NCI-H2081 treated with DMSO at 0.1 percent for 48 hours (cell line): ENCODE measurements at places on chromosomes 16 and 17.

GRCh38 chr17:38715216-38715943 lies 10.3 kb downstream of the MLLT6 start:
- no peak for DNase-seq

DNA sequence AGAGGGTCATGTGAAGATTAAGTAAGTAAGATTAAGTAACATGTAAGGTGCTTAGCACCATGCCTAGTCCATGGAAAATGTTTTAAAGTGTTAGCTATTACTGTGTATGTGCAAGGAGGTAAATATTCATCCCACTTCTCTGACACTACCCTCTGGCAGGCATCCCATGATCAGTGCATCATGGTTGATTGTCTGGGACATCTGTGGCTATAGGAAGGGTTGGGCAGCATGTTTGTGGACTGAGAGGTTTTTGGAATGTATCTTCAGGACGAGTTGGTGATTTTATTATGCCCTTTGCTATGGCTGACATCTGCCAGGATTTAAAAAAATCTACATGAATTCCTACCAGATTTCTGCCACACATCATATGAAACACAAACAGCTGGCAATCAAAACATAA lies 6.5 kb upstream of the TAOK1 start:
- DNase-seq: no peak

DNA sequence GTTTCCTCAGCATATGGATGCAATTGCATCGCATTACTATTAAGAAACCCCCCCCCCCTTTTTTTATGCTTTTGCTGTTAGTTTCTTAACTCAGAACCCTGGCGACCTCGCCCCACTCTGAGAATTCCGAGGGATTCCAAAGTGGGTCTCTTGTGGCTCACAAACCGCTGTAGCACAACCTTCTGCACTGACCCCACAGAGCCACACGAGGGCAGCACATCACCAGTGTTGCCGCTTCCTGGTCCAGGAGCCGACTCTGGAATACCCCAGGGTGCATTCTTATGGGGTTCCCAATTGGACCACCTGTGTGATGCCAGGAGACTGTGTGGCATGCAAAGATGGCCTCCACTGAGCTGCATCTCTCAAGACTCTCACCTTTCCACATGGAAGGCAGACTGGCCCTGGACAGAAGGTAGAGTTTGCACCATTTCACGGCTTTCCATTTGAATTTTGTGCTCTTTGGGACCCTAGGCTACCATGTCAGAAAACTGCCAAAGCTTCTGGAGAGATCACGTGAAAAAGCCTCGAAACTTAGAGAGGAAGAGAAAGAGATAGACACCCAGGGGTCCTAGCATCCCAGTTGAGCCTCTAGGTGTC lies 432.7 kb upstream of the ASIC2 start:
- DNase-seq: no peak

DNA sequence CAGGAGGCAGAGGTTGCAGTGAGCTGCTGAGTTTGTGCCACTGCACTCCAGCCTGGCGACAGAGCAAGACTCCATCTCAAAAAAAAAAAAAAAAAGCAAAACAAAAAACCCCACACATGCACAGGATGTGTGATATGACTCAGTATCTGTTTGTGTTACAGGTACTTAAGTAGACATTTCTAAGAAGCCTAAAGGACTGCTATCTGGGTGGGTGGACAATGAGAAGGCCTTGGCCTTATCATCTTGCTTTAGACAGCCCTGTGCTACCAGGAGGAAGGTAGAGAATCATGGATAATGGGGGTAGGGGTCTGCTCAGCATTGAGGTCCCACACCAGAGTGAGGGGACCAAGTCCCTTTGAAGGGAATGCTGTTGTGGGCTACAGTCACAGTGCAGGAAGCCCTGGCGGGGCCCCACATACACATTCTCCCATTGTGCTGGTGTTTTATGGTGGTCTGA lies 26.7 kb downstream of the PLD6 start:
- no peak for DNase-seq

DNA sequence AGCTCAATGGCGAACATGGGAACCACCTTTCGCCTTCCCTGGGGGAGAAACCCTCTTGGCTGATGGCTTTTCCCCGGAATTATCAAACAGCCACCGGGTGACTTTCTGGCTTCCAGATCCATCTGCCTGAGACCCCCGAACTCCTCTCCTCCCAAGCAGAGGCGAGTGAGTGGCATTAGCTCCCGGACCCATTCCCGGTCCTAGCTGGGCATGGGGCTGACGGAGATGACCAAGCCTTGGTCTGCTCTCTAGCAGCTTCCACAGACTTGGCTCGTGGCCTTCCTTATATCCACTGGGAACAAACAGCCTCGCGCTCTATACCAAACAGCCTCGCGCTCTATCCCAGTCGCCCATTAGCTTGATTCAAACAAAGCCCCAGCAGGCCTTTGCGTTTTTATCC lies 62.4 kb downstream of the CCDC182 start:
- DNase-seq: no peak

- DNase-seq: no peak
Observed at GRCh38 chr17:56913353-56913866, 439 bp downstream of the TRIM25 start.

GRCh38 chr17:55284001-55284884 lies 19.5 kb downstream of the HLF start:
- no peak for DNase-seq

DNA sequence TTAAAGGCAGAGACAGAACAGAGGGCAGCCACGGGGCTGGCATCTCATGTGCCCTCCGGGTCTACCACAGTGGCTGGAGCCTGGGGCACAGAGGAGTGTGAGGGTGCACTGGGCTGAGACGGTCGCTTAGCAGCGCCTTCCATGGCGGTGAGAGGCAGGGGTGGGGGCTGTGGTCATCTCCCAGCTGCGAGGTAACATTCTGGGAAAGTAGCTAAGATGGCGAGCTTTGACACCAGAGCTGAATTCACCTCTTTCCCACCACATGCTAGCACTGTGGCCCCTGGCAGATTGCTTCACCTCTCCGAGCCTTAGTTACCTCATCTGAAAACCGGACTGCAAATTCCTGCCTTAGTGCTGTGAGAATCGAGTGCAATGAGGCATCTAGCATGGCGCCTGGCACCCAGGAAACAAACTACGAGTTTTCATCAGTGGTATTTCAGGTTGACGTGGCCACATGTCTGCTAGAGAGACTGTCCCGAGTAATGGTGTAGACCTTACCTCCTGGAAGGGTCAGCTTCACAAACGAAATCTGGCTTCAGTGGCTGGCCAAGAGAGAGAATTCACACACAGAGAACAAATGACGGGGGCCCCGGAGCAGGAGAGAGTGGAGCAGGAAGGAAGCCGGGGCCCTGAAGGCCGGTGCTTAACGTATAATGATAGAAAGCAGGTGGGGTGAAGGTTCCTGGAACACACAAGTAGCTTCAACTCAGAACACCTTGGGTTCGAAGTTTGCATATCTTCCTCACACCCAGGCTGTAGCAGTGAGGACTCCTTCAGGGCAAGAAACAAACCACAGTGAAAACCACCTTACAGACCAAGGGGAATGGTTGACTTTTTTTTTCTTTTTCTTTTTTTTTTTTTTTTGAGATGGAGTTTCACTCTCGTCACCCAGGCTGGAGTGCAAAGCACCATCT lies 63.9 kb upstream of the RPH3AL start:
- DNase-seq: no peak

DNA sequence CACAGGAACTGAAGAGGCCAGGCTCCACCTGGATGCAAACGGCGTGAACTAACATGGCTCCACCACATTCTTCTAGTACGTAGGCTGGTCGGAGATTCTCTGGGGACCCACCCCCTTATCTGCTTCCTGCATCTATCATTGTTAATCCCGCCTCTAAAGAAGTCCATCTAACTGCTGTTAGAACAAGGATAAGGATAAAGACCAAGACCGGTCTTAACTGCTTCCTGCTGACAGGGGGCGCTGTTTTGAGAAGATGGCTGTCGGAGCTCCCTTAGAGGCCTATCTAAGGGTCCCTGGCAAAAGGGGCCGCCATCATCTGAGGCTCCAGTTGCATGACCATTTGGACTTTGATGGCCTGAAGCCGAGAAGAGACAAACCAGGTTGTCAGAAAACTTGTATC lies 25.8 kb upstream of the TNFSF12 start:
- no peak for DNase-seq

GRCh38 chr16:88886420-88886844 lies 20.0 kb upstream of the PABPN1L start:
- DNase-seq: no peak

DNA sequence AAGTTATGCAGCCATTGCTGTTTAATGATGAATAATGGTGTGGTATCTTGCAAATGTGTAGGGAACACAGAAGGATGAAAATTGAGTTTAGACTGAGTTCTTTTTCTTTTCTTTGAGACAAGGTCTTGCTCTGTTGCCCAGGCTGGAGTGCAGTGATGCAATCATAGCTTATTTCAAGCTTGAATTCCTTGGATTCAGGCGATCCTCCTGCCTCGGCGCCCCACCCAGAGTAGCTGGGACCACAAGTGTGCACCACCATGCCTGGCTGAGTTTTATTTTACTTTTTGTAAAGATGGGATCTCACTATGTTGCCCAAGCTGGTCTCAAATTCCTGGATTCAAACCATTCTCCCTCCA lies 74.6 kb upstream of the TBC1D3K start:
- DNase-seq: no peak

DNA sequence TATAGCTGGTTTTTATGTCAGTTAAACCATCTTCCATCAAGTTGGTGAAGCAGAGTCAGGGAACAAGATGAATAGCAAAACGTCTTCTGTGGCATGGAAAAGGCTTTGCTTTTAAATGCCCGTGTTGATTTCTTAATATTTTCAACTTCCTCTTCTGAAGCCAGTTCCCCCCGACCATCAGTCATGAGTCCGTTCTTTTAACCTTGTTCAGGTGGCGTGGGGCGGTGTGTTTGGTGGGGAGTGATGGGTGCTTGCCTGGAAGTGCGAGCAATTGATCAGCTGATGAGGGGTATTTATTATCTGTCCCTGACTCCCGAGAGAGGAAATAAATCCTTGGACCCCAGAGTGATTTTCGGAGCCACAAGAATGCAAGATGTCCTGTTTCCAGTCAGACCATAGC lies 147.1 kb downstream of the WWOX start:
- DNase-seq: no peak

- no peak for DNase-seq
Observed at GRCh38 chr16:12544477-12545296, 259.0 kb downstream of the CPPED1 start.

GRCh38 chr17:57889892-57890856 lies 40.3 kb upstream of the MRPS23 start:
- no peak for DNase-seq

DNA sequence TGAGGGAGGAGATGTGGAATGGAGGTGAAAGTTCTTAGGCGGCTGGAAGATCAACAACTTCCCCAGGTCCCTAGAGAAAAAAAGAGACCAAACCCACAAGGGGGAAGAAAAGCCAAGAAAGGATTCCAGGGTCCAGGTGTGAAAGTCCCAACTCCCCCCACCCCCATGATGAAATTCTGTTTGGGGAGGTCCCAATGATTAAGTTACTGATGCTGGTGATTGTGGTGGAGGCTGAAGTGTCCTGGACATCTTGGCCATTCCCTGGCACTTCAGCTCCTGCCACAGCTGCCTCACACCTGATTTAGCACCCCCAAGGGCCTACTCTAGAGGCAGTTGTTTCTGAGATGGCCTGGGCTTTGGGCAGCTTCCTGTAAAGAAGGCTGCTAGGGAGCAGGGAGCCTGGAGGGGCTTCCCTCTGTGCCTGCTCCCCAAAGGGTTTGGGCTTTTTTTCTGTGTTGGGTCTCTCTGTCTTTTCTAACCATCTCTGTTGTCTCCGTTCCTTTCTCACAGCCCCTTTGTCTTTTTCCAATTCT lies 13.1 kb downstream of the HOXB4 start:
- DNase-seq: no peak

DNA sequence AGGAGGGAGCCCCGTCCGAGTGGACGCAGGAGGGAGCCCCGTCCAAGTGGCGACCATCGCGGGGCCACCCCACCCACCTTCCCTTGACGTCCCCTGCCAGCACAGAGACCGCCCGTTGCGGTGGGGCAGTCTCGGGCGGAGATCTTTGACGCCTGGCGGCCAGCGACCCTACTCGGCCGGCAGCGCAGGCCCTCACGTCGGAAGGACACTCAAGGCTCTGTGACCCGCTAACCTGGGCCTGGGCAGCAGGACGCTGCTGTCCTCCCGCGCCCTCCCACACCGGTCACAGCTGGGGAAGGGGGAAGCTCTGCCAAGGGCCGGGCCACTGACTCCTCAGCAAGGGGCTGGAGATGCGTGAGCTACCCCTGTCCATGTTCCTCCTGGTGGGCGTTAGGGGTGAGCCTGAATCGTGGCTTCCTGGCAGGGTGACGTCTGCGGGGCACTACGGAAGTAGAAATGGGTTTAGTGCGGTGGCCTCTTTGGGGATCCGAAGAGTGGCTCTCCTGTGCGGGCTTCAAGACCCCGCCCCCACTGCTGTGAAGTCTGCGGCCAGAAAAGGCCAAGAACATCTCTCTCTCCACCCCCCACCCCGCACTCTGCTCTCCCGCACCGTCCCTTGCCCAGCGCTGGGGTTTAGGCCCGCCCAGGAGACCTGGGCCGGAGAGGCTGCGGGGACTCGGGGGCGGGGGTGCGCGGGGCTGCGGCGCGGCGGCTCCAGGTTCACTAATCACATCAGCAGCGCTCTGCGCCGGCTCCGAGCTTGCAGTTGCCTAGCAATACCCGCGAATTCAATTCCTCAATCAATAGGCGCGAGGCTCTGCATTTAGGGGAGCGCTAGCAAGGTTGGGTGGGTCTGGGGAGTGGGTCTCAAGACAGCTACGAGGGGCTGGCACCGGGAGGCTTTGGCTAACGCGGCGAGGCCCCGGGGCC lies 5.8 kb downstream of the CBX8 start:
- DNase-seq: no peak

DNA sequence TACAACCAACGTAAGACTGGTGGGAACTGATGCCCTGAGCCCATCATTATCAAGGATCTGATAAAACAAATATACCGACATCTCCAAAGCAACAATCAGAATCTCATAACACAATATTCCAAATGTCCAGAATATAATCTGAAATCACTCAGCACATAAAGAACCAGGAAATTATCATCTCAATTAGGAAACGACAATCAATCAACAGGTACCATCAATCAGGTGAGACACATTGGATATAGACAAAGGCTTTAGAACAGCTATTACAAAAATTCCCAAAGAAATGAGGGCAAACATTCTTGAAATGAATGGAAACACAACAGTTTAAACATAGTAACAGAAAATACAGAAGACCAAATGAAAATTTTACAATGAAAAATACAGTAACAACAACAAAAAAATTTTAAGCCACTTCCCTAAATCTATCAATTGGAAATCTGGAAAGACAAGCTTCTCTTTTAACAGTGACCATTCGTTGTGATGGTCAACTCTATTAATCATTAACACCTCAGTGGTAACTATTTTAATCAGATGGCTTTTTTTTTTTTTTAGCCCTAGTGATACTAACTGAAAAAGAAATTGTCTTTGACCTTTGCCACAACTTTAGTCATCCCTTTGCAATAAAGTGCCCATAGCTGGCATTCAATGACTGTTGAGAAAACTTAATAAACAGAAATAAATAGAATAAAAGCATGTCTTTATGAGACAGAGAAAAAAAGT lies 70.4 kb downstream of the USP32 start:
- no peak for DNase-seq
